ENCODE measurements at places on chromosomes 13 and 19.

DNA sequence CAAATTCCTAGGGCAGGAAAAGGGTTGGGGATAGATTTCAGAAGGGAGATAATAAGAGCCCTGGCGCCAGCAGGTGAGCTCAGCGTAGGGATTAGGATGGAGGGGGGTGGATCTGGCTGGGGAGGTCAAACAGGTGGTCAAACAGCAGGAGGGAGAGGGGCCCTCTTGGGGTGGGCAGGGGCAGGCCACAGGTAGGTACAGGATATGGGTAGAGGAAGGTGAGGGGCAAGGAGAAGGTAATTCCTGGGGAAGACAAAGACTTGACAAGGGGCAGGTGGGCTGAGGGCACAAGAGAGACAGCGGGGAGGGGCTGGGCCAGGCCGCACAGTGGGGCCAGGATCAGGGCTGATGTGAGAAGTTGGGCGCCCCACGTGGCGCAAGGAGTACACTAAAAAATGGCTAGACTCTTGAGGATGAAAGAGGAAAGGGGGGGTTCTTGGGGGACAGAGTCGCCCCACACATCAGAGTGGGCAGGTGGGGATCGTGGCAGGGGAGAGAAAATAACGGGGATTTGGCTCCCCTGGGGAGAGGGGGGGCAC is 713 bp downstream of the KRI1 start:
- peak; percentile 39 for DNase-seq

GRCh38 chr13:44870456-44870929 is 118.8 kb downstream of the NUFIP1 start:
- no peak for DNase-seq

DNA sequence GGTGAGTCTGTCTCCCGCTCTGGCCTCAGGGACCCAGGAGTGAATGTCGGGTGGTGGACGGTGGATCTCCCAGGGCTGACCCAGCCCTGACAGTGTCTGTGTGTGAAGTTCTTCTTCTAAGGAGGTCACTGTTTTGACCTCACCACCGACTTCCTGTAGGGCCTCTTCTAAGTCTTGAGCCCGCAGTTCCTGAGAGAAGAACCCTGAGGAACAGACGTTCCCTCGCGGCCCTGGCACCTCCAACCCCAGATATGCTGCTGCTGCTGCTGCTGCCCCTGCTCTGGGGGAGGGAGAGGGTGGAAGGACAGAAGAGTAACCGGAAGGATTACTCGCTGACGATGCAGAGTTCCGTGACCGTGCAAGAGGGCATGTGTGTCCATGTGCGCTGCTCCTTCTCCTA is at the start of gene SIGLEC7:
SIGLEC7 (plus strand) TSS at position 183 of the 400 bp plus-strand sequence; CDS start at position 252, 69 bp downstream.
- DNase-seq, result no peak

DNA sequence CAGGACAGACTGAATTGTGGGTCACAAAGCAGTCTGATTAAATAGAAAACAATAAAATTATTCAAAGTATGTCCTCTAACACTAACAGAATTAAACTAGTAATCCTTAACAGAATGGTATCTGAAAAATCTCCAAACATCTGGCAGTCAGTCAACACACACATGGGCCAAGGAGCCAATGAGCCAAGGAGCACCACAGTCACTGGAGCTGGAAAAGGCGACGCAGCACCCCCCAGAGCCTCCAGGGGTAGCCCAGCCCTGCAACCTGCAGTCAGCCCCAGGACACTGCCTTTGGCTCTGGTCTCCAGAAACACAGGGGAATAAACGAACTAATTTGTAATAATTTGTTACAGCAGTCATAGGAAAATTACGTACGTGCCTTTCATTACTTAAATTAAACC is 12.3 kb downstream of the TUBGCP3 start:
- DNase-seq, result no peak

- no peak for DNase-seq
Observed at GRCh38 chr13:51524829-51525566, 59.3 kb upstream of the WDFY2 start.

DNA sequence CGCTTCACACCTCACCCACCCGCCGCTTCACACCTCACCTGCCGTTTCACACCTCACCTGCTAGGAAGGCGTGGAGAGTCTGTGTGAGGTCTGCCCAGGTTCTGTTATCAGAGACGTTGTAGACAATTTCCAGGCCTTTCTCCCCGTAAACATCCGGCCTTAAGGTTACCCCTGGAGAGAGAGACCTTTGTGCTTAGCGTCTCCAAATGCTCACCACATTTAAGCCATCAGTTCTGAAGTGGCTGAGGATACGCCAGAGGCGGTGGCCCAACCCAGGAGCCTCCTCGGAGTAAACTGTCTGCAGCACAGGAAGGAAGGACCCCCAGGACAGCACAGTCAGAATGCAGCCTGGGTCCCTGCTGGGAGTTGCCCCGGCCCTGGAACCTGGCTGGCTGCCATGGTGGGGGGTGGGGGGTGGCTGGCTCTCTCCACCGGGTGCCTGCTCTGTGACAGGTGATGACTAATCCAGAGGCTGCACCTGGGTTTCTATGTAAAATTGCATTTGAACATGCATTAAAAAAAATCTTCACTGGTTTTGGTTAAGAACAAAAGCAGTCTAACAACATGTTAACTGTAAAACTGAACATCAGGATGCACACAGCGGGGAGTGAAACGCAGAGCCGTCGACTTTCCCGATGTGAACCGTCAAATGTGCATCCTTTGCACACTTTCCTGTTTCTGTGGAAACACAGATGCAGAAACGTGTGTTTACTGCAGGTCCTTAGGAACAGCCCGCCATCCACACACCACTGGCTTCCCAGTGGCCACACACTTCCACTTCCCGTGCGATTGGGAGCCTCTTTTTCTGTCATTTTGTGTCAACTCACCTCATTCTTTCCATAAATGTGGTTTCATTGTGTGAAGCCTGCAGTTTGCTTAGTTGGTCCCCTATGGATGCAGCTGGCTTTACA is 4.5 kb downstream of the ATP4B start:
- no peak for DNase-seq

DNA sequence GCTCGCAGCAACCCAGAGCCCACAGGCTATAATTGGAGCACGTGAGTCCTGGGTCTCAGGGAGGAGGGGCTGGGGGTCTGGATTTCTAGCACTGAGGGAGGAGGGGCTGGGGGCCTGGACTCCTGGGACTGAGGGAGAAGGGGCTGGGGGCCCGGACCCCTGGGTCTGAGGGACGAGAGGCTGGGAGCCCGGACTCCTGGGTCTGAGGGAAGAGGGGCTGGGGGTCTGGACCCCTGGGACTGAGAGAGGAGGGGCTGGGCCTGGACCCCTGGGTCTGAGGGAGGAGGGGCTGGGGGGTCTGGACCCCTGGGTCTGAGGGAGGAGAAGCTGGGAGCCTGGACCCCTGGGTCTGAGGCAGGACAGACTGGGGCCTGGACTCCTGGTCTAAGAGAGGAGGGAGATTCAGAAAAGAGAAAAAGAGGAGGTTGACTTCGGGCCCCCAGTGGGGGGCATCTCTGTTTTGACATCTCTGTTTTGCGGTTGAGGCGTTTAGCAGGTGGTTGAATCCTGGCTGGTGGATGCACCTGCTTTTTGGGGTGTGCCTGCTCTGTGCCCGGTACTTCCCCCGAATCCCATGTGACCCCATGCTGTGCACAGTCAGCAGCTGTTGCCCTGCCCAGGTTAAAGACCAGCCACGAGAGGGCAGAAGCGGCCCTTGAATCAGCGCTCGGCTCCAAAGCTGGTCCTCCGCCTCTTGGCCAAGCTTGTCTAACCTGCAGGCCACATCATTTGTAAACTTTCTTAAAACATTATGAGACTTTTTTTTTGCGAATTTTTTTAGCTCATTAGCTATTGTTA is 10.5 kb downstream of the PVR start:
- DNase-seq, result peak; percentile 52

GRCh38 chr19:48206397-48207093 is 36.1 kb downstream of the ZSWIM9 start:
- no peak for DNase-seq

DNA sequence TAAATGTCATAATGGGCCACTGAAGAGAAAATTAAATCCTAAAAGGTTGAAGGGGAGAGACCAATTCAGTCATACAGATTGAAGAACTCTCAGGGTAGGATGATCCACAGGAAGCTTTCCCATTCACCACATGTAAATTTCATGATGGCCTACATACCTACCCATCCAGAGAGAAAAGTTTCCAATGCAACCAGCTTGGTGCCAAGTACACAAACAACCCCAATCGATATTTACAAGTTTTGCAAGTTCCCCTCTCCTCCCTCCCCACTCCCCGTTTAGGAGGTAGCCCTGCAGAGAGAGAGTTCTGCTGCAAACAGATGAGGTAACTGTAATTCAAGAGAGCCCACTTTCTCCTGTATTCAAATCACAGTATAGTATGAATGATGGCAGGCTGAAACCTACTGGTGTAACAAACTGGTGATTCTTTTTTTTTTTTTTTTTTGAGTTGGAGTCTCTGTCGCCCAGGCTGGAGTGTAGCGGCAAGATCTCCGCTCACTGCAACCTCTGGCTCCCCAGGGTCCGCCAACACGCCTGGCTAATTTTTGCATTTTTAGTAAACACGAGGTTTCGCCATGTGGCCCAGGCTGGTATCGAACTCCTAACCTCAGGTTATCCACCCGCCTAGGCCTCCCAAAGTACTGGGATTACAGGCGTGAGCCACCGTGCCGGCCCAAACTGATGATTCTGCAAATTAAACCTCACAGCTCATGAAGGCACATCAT is 14.4 kb downstream of the FOXO1 start:
- DNase-seq, result no peak

GRCh38 chr13:46520166-46520565 is 32.8 kb upstream of the LRCH1 start:
- no peak for DNase-seq

- no peak for DNase-seq
Observed at GRCh38 chr19:756236-756635, 5.3 kb downstream of the MISP start.

DNA sequence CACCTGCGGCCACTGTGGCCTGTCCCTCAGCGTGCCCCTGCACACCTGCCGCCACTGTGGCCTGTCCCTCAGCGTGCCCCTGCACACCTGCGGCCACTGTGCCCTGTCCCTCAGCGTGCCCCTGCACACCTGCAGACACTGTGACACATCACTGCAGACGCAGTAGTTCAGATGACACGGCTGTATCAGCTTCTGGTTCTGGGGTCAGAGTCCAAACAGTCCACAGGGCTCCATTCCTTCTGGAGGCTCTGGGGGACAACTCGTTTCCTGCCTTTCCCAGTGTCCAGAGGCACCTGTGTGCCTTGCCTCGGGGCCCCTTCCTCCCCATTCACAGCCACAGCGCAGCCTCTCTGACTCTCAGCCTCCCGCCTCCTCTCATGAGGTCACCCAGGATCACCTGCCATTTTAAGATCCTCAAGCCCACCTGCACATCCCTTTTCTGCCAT is 5.5 kb downstream of the SF3A2 start:
- no peak for DNase-seq

- DNase-seq, result no peak
Observed at GRCh38 chr13:50153401-50153800, 138.2 kb downstream of the KCNRG start.

- no peak for DNase-seq
Observed at GRCh38 chr13:95150555-95150954, 150.7 kb downstream of the ABCC4 start.

- no peak for DNase-seq
Observed at GRCh38 chr13:48066310-48066989, 28.5 kb downstream of the MED4 start.

DNA sequence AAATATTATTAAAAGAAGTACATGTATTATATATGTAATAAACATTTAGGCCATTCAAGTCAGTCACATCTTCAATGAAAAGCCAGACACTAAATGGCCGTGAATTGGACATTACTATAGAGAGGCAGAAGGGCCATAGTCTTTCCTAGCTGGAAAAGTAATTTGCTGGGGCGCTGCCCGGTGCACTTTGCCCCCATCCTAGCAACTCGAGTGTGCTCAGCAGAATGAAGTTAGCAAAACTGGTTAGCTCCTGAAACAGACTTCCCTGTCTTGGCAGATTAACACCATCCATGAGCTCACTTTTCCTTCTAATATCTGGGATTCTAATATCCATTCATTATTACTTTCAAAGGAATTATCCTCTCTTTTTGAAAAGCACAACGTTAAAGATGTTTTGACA is 2.8 kb upstream of the SPRYD7 start:
- DNase-seq, result no peak

DNA sequence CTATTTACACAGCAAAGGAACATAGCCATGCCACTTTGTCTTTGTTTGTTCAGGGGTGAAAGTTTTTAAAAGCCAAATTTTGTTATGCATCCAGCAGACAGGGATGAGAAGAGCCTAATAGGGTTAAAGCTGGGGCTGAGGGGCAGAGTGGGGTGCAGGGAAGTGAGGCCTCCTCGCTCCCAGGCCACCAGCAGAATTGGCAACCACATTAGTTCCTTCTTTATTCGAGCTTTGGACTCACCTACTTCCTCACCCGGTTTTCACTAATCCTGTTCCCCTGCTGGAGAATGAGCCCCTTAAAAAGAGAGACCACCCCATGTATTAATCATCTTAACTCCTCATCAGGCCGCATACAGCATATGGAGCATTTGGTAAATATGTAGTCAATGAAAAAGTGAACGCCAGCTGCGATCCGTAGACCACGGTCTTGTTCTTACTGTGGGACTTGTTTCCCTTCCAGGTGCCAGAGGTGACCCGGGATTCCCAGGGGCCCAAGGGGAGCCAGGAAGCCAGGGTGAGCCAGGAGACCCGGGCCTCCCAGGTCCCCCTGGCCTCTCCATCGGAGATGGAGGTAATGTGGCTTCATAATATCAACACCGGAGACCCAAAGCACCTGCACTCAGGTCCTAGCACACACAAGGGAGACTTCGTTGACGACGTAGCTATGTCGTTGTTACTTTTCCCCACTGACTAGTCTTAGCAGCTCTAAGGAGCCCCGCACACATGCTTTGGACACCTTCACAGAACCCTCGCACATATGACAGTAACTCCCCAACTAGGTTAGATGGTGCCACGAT is 112.1 kb downstream of the RAB20 start:
- no peak for DNase-seq

DNA sequence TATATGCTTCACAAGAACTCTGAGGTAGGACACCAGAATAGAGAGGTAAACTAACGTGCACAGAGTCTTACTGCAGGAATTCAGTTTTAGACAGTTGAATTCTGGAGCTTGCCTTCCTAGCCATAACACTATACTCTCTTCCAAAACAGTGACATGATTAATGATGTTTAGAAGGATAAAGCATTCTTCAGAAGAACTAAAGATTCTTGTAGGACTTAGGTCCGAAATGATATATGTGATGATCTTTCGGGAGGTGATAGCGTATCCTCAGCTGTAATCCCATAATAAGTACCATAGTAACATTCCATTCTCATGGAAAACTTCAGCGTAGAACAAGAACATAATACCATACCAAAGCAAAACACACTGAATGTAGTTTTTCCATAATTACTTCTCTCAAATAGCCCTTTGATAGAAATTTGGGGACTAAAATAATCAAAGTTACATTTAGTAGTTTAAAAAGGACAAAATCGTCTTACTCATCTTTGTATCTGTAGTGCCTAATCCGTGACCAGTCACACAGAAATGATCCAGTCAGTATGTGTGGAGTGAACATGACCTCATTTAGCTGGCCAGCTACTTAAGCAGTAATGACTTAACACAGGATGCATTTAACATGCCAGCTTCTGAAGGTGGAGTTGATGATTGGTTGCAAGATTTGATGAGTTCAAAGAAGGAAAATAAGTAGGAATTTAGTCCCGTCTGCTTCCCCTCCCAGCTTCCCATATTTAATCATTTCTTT is 38.4 kb downstream of the PIBF1 start:
- no peak for DNase-seq

GRCh38 chr19:491146-491741 is 5.0 kb upstream of the MADCAM1 start:
- DNase-seq, result no peak

- no peak for DNase-seq
Observed at GRCh38 chr19:23294141-23294540, 43.9 kb upstream of the ZNF724 start.

Data from activated CD4-positive, alpha-beta T cell treated with anti-CD3 and anti-CD28 coated beads for 1 hour (primary cell).